ENCODE measurements at places on chromosomes 1 and 21. TPM values are rescaled to one million over a fixed set of nuclear protein-coding genes. Genes with fewer than 3 reads are reported as not detected.

GRCh38 chr1:230986976-230987375 is 8.1 kb downstream of the ARV1 start:
- peak; percentile 17 for DNase-seq

Gene FMO5
- total RNA-seq: 1.5 TPM

Gene EDN2
- 3.0 TPM for total RNA-seq

- DNase-seq: no peak
Observed at GRCh38 chr1:188426561-188426960, 1597.8 kb downstream of the PLA2G4A start.

Gene UBASH3A
- total RNA-seq: not detected

Gene HSD11B1
- not detected for total RNA-seq

DNA sequence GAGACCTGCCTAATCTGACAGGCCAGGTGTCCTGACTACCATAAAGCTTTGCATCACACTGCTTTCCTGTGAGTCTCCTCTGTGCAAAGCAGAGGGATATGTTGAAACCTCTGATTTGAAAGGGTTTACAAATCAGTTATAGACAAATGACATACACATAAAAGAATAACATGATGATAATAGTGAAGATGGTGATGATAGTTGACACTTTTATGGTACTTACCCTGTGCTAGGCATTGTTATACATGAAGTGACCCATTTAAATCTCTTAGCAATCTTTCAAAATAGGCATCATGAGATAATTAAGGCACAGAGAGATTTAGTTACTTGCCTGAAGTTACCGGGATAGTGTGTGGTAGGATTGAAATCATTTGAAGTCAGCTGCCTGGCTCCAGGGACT is 34.1 kb upstream of the PKN2 start:
- DNase-seq: no peak

DNA sequence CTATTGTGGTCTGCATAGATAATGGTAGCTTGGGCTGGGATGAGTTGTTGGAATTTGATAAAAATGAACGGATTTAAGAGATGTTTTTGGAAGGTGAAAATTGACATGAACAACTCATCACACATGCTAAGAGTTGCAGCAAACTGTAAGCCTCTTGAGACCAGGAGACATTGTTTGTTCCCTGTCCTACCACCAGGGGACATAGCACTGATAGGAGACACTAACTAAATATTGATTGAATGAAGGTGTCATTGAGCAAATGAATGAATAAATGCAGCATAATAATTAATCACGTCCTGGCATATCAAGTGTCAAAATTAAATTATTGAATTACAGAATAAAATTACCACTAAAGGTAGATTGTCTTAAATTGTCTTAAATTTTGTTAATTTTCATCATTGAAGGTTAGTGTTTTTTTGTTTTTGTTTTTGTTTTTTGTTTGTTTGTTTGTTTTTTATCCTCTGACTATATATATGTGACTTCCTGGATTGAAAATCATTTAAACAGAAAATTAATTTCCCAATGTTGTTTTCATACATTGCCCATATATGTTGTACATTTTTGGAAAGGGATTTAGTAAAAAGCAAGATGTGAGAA is 285.3 kb upstream of the C1orf105 start:
- DNase-seq: no peak

Gene CCDC185
- total RNA-seq: not detected

DNA sequence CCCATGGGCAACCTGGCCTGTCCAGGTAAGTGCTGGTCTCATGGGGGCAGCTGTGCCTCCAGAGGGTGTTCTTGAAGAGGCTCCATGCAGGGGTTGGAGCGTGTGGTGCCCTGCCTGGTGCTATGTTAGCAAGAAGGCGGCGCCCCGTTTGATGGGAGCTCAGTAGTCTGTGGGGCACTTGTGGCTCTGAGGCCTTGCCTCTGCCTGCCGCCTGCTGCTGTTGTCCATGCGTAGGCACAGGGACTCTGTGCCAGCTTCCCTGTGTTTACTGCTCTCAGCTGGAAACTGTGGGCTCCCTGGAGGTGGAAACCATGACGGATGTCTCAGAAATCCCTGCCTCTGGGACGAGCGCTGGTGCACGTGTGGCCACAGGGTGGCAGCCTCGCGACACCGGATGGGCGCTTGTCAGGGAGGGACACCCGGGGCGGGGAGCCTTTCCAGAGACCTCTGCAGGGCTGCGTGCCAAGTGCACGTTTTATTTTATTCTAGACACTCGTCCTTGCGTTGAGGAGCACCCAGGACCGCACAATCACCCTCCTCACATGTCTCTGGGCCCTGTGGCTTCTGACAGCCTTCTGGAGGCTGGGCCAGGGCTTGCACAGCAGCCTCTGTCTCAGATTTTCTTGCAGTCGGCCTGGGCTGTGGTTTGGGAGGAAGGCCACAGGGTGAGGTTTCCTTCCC is 27.1 kb downstream of the SNAP47 start:
- DNase-seq: peak; percentile 92

- no peak for DNase-seq
Observed at GRCh38 chr1:81982523-81982922, 181.8 kb downstream of the ADGRL2 start.

- no peak for DNase-seq
Observed at GRCh38 chr1:159436469-159436868, 3.1 kb upstream of the OR10J1 start.

DNA sequence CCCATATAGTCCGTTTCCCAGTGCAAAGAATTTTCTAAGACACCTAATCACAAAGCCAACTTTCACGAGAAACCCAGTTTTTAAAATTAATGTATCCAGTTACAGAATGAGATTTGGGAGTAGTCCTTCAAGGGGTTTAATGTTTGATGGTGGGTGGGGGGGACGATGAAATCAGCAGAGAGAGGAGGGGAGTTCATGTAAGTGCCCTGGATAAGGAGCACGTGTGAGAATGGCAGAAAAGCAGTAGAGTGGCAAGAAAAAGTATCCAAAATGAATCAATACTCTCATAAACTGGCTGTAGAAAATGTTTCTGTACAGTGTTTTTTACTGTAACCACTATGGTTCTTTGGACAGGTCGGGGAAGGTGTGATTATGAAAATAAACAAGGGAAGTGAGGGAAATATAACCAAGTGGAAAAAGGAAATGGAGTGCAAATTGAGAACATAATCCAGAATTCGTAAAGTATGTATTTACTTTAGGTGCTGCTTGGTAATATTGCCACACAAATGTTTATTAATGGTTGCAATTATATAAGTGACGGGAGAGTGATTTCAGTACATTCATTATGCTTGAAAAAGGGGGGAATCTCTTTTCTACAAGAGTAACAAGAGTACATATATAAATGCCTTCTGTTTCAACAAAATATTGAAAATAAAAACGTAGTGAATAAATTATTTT is 118.7 kb upstream of the RRP15 start:
- DNase-seq: no peak

DNA sequence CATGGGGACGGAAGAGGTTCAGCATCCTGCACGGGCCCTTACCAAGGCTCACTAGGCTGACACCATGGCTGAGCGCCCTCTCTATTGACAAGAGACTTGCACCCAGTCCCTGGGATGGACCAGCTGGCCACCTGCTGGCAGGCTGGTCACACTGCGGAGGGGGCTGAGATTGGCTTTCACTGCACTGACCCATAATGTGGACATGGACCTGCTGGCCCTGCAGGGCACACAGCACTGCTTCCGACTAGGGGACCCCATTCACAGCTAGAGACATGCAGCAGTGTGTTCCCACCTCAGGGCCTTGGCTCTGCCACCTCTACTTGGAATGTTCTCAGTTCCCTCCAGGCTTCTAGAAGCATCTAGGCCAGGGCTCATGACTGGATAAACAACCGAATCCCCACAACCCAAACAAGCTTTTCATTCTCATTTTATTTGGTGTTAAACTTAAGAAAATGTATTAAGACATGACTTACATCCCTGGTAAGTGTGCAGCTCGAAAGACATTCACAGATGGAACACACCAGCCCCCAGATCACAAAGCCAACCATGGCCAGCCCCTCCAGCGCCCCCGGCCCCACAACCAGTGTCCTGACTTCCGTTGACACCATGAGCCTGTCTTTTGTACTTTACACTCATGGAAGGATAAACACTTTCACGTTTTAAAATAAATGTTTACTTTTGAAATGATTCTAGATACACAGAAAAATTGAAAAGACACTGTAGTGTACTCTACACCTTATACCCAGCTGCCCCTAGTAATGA is 9.3 kb upstream of the SRARP start:
- DNase-seq: peak; percentile 48

GRCh38 chr1:231446138-231446537 is 24.1 kb upstream of the EGLN1 start:
- DNase-seq: no peak

DNA sequence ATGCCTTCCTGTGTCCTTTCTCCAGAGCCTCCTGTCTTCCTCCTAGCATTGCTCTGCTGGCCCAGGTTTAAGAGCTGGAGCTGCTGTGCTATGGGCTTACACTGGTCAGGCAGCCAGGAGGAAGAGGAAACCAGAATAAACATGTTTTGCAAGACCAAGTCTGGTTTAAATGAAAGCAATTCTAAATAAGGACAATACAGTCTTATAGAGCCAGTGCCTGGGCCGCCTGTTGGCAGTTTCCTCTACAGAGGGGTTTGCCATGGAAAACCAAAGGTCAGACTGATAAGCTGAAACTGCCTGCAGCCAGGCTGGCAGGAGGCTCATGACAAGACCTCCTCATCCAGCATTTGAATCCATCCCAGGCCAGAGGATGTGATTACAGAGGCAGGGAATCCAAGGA is 92.9 kb upstream of the FGGY start:
- DNase-seq: no peak

- DNase-seq: no peak
Observed at GRCh38 chr1:58854576-58854975, 70.7 kb upstream of the JUN start.

DNA sequence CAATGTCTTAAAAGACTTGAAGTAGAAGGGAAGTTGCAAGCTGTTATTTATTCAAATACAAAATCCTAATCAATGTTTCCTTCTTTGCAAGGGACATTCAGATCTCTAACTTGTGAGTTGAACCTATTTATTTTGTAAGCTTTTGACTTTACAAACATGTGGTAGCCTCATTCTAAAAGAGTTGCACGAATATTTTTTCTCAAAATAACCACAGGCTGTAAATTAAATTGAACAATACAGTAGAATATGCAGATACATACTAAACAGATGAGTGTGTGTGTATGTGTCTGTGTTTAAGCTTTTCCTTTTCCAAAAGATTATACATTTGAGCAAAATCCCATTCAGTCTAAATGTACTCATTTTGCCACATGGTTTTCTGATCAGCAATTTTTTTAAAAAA is 4.8 kb upstream of the DYNLT5 start:
- peak; percentile 40 for DNase-seq

Gene APOBEC4
- total RNA-seq: not detected

DNA sequence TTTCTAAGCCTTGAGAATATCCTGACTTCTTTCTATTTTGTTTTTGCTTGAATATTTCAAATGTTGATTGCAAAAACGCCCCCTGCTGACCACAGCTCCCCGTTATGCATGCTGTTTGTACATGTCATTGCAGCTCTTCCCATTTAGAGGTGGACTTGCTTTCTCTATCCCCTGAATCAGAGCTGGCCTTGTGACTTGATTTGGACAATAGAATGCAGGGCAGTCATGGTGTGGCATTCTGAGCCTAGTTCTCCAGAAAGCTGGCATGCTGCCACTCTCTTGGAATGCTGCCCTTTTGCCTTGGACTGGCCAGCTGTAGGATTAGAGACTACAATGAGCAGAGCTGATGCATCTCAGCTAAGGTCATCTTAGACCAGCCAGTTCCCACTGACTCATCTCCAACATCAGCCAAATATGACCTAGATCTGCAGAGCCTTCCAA is 1561.5 kb downstream of the MRPL39 start:
- DNase-seq: no peak

Gene LMX1A
- total RNA-seq: not detected

Gene ARHGEF16
- total RNA-seq: 34.9 TPM

Gene BMP8A
- not detected for total RNA-seq

Gene C4BPA
- total RNA-seq: not detected

GRCh38 chr1:20058531-20058930 is 11.5 kb upstream of the PLA2G5 start:
- DNase-seq: no peak

GRCh38 chr1:157092831-157093230 is 6.8 kb downstream of the ETV3L start:
- no peak for DNase-seq

GRCh38 chr1:27435566-27436203 is 43.3 kb downstream of the GPR3 start:
- DNase-seq: no peak

Gene ODF2L
- 17.0 TPM for total RNA-seq

Gene C1orf216
- total RNA-seq: 21.5 TPM

Gene LRRC39
- total RNA-seq: 0.13 TPM

DNA sequence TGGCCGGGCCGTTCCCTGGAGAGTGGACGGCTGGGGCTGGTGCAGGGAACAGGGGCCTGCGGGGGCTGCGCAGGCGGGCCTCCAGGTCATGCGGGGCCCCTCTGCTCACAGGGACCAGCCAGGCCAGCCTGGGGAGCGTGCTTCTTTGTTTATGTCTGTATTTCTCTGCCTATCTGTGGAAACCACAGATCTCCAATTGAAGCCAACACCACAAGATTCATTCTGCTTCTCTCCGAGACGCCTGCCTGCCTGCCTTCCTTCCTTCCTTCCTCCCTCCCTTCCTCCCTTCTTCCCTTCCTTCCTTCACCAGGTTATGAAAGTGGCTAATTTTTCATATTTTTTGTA is 39.9 kb upstream of the HMGN1 start:
- DNase-seq: no peak

Gene TRNAU1AP
- 26.1 TPM for total RNA-seq

DNA sequence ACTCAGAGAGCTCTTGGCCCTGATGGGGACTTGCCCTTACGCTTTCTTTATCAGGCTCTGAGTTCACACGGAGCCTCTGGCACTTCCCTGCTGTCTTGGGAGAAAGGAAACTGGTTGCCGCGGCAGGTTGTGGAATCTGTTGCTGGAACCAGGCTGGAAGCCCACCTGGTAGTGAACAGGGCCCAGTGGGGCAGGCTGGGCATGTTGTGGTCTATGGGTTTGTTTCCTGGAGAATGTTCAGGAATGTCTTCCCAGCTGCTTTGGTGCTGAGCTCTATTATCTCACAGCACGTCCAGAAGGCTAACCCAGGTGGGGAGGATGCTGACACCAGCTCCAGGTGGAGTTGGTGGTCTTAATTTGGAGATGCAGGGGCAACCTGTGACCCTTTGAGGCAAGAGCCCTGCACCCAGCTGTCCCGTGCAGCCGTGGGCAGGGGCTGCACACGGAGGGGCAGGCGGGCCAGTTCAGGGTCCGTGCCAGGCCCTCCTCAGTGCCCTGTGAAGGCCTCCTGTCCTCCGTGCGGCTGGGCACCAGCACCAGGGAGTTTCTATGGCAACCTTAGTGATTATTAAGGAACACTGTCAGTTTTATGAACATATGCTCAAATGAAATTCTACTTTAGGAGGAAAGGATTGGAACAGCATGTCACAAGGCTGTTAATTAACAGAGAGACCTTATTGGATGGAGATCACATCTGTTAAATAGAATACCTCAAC is 33.3 kb upstream of the TDRD10 start:
- DNase-seq: no peak

Data from SJSA1 (cell line).